ENCODE measurements at places on chromosomes 5 and 9.

GRCh38 chr9:130640681-130641080, 23.7 kb upstream of the PRDM12 start:
- no peak for DNase-seq

DNA sequence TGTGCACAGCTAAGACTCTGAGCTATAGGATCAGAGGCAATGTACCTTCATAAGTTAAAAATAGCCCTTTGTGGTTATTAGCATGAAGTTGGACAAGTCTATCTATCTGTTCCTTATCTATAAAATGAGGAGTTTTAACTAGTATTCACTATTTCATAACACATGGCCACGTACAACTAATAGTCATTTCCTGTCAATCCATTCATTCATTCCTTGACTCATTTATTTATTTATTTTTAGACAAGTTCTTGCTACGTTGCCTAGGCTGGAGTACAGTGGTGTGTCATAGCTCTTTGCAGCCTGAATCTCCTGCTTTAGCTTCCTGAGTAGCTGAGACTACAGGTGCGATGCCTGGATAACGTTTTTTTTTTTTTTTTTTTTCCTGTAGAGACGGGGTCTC, 92.1 kb downstream of the NR3C1 start:
- DNase-seq: no peak

DNA sequence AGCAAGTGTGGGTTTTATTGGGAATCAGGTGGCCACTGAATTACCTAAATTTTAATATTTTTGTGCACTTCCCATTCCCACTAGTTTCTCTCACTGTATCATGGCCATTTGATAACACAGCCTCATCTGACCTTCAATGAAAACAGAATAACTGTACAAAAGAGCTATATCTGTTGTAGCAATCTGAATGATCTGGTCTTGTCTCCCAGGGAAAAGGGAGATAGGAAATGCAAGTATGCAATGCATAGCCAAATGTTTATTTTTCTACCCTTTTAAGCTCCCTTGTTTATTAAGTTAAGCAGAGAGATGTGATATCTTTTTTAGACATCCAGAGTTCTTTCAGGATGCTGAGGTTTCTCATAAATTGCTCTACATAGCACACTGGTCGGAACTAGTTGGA, 288.3 kb upstream of the CLINT1 start:
- no peak for DNase-seq

- no peak for DNase-seq
These were observed 833 bp downstream of the GAS1 start for GRCh38 chr9:86946201-86947145.

DNA sequence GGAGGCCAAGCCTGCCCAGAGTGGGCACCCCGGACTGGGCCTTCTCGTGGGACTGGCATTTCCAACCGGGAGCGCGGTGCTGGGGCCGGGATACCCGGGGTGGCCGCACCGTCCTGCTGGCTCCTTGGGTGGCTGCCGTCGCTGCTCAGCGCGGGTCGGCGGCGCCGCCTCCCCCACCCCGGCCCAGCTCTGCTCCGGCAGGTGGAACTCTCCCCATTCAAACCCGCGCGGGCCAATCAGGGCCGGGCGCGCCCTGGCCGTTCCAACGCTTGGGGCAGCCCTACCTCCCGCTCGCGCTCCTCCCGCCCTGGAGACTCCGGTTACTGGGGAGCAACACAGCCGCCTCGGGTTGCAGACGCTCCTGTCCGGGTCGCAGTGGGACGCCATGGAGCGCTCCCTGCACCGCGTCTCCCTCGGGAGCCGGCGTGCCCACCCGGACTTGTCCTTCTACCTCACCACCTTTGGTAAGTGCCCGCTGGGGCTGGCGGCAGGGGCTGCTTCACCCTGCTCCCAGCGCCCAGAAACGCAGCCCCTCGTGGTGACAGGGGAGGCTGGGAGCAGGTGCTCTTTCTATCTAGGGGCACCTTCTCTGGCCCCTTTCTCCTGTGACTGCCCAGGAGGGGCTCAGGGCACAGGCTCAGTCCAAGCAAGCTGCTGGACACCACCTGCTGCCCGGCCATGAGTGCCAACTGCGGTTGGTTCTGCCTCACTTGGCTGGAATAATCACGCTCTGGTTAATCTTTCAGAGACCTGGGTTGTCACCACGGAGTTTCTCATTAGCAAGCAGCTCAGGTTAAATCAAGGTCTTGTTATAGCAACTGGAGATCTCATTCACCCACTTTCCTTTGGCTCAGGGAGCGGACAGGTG, at the start of gene RGS3:
RGS3 (plus strand) TSS at position 310 of the 868 bp plus-strand sequence; CDS start at position 386, 76 bp downstream.
- DNase-seq: no peak

DNA sequence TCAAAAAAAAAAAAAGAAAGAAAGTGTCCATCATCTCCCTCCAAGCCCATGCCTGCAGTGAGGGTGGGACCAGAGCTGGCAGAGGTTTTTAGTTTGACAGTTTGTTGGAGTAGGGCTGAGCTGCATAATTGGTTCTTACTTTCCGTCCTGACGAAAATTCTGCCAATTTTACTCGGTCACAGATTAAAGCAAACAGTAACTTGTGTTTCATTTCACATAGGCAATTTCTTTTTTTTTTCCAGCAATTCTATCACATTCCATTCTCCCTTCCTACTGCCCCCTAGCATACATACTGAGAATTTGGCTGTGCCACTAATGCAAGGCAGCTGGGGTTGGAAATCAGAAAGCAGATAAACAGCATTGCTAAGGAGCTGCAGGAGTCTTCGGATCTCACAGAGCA, 132.4 kb downstream of the FRMD3 start:
- DNase-seq: no peak

GRCh38 chr5:170297589-170298462, at the start of gene LCP2:
Gene LCP2, minus strand, starts transcription at chr5:170297777. Its CDS starts 166 bp downstream, at chr5:170297611.
- DNase-seq: no peak

DNA sequence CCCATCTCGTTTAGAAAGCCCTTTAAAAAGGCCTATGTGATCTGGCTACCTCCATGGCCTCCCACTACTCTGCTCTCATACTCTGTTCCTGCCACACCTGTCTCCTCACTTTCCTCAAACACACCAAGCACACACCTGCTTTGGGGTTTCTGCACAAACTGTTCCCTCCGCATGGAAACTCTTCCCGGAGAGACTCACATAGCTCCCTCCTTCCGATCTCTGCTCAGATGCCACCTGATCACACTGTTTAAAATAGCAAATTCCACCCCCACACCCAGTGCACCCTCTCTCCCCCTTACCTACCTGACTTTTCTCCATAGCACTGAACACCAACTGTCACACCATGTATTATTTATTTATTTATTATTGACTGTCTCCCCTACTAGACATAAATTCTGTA, 84.0 kb upstream of the NR4A3 start:
- no peak for DNase-seq

- no peak for DNase-seq
These were observed 656.3 kb downstream of the ANXA1 start for GRCh38 chr9:73807952-73808351.

- no peak for DNase-seq
These were observed 7.0 kb upstream of the ERAP2 start for GRCh38 chr5:96869372-96869641.

DNA sequence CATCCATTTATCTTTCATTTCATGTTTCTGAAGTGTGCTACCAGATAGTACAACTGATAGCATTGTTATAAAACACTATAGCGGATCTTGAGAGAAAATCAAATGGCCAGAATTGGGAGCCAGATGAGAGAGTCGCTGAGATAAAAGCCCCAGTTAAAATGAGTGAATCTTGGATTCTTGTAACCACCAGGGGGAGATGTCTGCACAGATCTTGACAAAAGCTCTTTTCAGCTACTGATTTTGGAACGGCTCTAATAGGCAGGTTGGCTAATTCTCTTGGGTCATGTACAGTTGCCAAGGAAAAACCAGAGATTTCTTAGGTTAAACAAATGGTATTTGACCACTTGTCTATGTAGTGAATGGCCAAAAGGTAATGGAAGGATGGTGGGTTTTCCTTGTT, 21.7 kb downstream of the F2RL2 start:
- peak; percentile 13 for DNase-seq

DNA sequence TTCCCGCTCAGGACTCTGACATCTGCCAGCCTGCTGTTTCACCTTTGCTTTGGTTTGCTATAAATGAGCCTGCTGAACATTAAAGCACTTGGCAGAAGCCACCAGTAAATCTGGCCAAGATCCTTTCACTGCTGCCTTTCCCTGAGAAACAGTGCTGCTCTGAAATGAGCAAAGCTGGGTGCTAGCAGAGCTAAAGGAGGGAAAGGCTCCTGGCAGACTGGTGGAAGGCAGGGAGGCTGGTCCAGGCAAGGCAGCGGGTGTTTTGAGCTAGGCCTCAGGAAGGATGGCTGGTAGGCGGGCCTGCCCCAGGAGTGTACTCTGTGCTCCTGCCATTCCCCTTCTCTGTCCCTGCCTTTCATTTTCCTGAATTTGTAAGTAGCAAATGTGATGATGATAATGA, 52.5 kb upstream of the PTGS1 start:
- peak; percentile 45 for DNase-seq

Data from NCI-H1694 treated with DMSO at 0.1 percent for 48 hours (cell line).